ENCODE measurements at places on chromosomes 4 and X.
A peak's percentile ranks its signal among the peaks of the same experiment; 100 is the strongest.

DNA sequence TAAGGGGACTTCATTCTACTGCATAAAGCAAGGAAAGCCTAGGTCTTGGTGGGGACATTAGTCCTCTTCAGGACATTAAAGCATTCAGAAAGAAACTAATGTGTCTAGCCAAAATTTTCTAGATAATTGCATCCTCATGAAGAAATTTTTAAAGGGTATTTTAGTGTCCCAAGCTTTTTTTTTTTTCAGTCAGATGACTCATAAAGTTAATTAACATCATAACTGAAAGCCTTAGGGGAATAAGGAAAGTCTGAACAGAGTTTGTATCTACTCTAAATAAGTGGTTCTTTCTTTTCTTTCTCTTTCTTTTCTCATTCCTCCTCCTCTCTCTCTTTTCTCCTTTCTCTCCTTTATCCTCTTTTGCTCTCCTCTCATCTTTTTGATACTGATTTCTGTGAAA is 202.4 kb downstream of the ADAMTS3 start:
- DNase-seq, result no peak

- DNase-seq, result peak; percentile 33
Measured at GRCh38 chr4:163544407-163545038, 50.0 kb downstream of the TMA16 start.

DNA sequence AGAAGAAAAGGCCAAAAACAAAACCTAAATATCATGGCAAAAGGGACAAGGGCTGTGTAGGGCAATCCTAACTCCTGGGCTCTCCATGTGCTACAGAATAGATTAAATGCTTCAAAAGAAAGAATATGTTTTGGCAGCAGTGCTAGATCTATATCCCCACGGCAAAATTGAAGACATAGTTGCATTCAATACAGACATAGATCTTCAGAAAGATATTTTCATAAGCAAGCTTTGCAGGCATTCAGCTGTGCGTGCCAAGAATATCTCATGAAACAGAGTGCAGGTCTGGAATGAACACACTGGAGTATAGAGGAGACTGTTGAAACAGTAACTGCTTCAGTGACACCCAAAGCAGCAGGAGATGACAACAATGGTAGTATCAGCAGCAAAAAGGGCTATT is 1476.9 kb downstream of the ARAP2 start:
- DNase-seq, result no peak

- no peak for DNase-seq
Measured at GRCh38 chr4:78799551-78800495, 23.7 kb downstream of the BMP2K start.

GRCh38 chr4:61359301-61359700 is 159.2 kb downstream of the ADGRL3 start:
- DNase-seq, result no peak

- no peak for DNase-seq
Measured at GRCh38 chr4:138751309-138751708, 264.3 kb upstream of the NOCT start.

DNA sequence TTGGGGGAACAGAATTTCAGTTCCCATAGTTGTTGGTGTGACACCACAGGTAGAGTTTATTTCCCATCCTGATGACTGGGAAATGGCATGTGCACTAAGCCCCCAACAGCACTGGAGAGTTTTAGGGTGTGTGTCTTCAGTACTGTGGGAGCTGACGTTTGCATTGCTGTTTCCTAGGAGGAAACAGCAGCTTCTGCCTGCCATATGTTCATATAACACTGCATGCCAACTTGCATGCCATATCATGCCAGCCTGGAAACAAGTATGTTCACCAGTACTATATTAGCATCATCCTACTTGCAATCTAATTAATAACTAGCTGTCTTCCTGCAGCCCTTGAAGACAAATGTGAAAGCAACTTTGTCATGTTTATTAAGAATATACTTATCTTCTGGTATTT is 58.2 kb downstream of the NAA11 start:
- no peak for DNase-seq

DNA sequence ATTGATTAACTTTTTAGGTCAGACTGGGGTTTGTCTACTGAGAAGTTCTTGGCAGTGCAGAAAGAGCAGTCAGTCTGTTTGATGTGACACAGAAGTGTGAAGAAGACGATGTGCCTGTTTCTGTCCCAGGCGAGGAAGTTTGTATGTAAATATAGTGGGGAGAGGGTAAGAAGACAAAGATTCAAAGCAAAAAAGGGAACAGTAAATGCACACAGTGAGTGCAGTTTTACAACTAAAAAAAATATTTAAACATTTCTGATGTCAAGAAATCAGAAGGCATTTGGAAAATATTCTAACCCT is 264.9 kb downstream of the RAPGEF2 start:
- no peak for DNase-seq

GRCh38 chr4:169791062-169791461 is 33.3 kb upstream of the HPF1 start:
- DNase-seq, result no peak

- no peak for DNase-seq
Measured at GRCh38 chrX:51476930-51477329, 19.5 kb downstream of the NUDT11 start.

DNA sequence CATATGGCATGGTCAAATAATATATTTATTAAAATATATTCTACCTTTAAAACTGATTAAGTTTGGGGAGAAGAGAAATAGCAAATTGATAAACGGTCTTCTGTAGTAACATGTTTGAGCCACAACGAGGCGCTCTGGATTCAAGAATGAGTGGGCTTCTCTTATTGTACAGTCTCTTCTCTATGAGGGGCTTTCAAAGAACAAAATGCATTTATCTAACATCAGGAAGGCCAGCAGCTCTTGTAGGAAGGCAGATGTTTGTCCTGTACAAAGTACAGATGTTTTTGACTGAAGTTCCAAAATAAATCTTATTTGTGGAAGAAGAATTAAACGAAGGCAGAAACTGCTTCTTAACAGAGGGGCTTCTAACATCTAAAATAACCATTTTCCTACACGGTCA is 153.6 kb downstream of the RASL11B start:
- DNase-seq, result no peak

DNA sequence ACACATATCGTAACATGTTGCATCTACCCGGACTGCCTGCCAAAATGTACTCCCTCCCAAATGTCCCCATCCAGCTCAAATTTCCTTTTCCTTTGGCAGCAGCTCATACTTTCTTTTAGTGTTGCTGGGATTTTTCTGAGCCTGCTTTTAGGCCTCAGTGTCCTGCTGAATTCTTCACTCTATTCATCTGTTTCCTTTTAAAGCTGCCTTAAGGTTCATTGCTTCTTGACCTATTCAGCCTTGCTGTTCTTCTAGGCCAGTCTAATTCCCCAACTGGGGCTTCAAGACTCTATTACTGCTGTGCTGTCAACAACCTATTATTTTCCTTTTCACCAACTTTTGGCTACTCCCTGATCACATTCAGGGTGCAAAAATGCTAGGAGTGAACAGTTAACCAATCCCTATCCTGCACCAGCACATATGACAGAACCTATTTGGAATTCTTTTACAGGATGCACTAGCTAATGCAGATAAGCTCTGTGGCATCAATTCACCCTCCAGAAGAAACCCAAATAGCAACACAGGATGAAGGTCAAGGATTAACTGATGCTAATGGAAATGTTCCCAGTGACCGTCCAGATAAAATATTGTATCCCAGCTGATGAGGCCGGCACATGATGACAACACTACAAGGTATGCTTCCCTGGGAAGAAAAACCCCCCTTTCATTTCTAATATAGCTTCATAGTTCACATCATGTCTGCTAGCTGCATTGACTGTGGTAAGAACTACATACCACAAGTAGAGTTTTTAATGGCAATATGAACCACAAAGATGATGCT is 114.7 kb upstream of the TTC29 start:
- no peak for DNase-seq

DNA sequence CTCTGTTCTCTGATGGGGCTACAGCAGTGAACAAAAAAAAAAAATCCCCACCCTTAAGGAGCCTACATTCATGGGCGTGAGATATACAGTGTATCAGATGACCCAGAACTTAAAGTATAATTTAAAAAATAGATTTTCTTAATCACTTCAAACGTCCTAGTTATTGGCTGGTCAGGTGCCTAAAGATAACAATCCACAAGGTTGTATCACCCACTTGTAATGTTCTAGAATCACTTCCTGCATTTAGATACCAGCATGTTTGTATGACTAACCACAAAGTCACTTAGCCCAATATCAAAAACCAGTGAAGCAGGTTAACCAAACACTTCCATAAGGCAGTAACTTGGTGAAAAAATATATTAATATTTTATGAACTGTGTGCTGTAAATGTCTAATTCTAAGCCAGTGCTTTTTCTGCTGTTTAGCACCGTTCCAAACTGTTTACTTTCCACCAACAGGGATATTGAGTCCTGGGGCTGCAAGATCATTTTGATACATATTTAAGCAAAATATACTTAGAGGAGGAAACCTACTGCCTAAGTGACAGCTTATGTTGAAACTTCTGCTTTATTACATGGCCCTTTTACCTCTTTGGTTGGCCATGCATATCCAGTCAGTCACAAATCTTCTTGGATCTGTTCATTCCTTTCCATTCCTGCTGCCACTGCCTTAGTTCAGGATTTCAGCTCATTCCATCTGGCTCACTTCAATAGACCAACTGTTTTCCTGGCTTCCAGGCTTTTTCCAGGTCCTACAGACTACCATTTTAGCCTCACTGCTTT is 43.3 kb downstream of the CD40LG start:
- DNase-seq, result no peak

DNA sequence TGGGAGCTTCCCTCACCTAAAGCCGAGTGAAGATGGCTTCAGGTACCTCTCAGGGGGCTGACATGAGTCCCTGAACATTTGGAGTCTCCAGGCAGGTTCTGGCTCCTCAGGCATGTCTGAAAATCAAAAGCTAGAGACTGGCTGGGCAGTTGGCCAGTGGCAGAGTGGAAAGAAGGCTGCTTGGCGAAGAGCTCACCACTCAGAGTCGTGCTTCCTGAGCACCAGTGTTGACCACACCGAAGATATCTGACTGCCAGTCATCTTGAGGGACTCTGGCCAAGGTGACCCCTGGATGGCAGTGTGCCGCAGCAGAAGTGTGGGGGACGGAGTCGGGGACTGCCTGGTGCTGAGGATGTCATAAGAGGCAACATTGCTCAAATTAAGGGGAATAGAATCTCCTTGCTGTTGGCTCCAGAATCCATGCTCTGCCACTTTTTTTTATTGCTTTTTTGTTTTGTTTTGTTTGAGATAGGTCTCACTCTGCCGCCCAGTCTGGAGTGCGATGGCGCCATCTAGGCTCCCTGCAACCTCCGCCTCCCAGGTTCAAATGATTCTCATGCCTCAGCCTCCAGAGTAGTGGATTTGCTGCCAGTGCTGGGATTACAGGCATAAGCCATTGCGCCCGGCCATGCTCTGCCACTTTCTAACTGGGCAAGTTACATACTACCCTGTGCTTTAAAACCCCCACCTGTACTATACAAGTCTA is 172.5 kb upstream of the GATB start:
- DNase-seq, result no peak

GRCh38 chrX:49760290-49760890 is 64.6 kb upstream of the PAGE1 start:
- no peak for DNase-seq

DNA sequence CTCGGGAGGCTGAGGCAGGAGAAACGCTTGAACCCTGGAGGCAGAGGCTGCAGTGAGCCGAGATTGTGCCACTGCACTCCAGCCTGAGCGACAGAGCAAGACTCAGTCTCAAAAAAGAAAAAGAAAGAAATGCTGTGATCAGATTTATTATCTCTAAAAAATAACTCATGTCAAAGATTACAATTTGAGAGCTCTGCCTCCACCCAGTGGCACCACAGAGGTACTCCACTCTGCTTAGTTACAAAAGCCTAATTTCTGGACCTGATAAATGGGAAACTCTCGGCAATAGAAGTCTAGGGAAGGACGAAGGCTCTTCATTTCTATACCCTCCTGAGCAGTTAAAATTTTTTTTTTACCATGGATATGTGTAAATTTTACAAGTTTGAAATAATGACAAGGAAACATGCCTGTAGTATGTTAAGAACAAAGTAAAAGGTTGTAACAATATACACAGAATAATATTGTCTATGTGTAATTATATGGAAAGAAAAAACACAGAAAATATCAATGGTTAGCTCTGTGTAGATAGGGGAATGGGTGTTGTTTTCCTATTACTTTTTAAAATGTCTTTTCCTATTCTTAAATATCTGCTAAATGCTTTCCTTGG is 149.8 kb downstream of the STIM2 start:
- peak; percentile 7 for DNase-seq

- DNase-seq, result no peak
Measured at GRCh38 chrX:131626681-131627296, 82.9 kb downstream of the OR13H1 start.

GRCh38 chr4:123014038-123014437 is 91.6 kb upstream of the NUDT6 start:
- DNase-seq, result no peak

- no peak for DNase-seq
Measured at GRCh38 chr4:41545238-41545637, 7.3 kb downstream of the LIMCH1 start.

DNA sequence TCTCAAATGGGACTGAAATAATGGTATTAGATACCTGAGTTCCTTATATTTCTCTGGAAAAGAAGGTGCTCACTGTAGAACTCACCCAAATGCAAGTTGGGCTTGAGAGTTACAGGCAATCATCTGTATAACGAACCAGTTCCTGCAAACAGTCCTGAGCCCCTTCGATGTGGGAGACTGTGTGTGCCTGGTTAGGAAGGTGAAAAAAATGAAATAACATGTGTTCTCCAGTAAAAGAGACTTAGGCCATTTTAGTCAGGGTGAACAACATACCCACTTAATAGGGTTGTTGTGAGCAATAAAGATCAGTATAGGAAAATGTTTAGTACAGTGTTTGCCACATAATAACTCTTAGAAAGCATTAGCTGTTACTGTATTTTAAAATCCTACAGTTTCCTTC is 23.4 kb downstream of the STIM2 start:
- DNase-seq, result no peak

DNA sequence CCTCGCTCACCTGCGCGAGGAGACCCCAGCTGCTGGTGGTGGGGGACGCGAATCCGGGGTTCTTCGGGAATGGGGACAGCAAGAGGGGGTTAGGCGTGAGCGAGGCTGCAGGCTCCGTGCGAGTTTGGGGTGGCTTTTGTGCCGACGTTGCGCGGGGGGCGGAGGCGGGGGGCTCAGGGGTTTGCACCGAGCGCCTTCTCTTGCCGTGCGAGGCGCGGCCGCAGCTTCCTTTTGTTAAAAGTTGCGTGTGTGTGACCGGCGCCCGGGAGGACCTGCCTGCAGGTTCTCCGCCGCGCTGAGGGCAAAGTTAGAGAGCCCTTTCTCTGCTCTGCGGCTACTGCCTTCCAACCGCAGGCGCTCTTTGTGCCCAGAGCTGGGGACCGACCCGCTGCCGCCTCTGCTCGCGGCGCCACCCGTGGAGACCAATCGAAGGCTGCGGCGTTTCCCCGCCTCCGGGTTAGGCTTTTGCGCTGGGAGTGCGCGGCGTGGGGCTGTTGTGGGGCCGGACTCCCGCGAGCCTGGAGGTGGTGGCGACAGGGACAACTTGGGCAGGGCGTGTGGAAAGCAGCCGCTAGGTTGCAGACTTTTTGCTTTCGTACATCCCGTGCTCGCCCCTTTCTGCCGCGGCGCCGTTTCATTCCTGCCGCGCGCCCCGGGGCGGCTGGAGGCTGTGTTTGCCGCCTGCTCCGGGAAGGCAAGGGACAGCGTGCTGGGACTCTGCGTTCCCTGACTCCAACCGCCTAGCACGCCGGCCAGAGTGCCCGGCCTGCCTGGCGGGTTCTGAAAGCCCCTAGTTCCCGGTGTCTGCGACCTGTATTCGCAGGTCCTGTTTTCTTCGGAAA is 716 bp downstream of the KIT start:
- DNase-seq, result no peak

GRCh38 chr4:6071959-6072720 is 53.9 kb upstream of the C4orf50 start:
- DNase-seq, result no peak

GRCh38 chr4:14837860-14838259 is 164.4 kb upstream of the CPEB2 start:
- no peak for DNase-seq

- DNase-seq, result no peak
Measured at GRCh38 chrX:55451626-55451989, 319 bp upstream of the MAGEH1 start.
